ENCODE measurements at places on chromosomes 4 and X. TPM values are rescaled to one million over a fixed set of nuclear protein-coding genes. Genes with fewer than 3 reads are reported as not detected.

DNA sequence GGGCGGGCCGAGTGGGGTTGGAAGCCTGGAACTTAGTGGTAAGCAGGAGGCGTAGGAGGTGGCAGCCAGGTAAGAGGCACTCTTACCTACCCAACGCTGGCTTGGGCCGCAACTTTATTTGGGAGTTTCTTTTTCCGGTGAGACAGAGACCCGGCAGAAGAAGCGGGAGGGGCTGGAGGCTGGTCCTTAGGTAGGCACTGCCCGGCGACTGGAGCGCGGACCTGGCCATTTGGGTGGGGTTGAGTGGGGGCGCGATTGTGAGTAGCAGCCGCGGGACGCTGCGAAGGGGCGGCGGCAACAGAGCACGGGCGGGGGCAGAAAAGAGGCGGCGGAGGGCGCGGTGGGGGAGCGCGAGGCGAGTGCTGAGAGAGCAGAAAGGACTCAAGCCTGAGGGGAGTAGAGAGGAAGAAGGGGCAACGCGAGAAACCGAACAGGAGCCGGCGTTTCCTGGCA is 334 bp upstream of the POU4F2 start:
- no peak overlapping the region for H3K27ac ChIP-seq
- H3K4me1 ChIP-seq, result no peaks in the 10 kb centered on the region
- no peaks in the 10 kb centered on the region for H3K36me3 ChIP-seq

Gene TSPAN7
- 0.92 TPM for polyA plus RNA-seq

DNA sequence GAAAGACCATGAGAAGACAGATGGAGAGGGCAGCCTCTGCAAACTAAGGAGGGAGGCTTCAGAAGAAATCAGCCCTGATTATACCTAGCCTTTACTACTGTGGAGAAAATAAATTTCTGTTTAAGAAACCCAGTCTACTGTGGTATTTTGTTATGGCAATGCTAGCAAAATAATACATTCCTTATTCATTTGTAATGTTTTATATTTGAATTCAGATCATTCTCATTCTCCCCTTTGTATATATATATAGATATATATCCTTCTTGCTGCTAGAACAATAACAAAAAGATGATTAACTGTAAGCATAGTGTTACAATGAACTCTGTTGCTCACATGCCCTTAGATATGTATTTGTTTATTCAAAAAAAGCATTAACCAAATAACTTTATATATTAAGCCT is 22.5 kb downstream of the DMD start:
- H3K27me3 ChIP-seq, result no peaks in the 10 kb centered on the region
- H3K4me3 ChIP-seq, result no peak overlapping the region
- H3K36me3 ChIP-seq, result no peaks in the 10 kb centered on the region

DNA sequence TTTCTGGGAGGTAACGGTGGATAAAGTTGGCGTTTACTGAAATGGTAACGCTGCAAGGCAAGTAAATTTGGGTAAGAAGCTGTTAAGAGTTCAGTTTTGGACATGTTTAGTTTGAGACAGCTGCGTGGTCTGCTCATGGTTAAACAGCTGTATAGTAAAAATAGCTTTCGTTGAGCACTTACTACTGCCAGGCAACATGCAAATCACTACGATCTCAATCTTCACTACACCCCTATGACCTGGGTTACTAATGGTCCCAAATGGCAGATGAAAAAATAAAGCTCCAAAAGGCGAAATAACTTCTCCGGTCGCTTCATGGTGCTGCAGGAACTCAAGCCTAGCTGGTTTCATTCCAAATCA is 22.2 kb downstream of the FABP2 start:
- no peak for DNase-seq
- H3K36me3 ChIP-seq, result no peaks in the 10 kb centered on the region
- no peaks in the 10 kb centered on the region for H3K27me3 ChIP-seq
- peak overlapping the region; percentile 92 for H3K27ac ChIP-seq

Measured in CD4-positive, alpha-beta memory T cell (primary cell).